Activated CD4-positive, alpha-beta T cell treated with anti-CD3 and anti-CD28 coated beads for 4 hours (primary cell): ENCODE measurements at places on chromosomes 11 and 22.
A peak's percentile ranks its signal among the peaks of the same experiment; 100 is the strongest.

GRCh38 chr22:37193629-37194191, 5.7 kb upstream of the C1QTNF6 start:
- peak; percentile 25 for DNase-seq

DNA sequence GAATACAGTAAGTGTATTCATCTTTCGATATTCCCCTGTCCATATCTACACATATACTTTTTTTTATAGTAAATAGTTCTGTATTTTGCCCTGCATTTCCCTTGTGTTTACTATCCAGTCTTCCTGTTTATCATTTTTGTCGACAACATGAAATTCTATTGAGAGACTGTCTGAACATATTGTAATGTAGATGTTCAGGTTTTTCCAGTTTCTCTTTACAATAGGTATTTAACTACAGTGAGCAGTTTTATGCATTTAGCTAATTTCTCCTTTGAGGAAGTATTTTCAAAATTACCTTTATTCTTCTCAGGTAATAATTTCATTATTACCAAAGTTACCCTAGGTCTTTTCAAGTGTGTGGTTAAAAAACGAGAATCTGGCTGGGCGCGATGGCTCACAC, 16.7 kb downstream of the PIK3IP1 start:
- DNase-seq = no peak

DNA sequence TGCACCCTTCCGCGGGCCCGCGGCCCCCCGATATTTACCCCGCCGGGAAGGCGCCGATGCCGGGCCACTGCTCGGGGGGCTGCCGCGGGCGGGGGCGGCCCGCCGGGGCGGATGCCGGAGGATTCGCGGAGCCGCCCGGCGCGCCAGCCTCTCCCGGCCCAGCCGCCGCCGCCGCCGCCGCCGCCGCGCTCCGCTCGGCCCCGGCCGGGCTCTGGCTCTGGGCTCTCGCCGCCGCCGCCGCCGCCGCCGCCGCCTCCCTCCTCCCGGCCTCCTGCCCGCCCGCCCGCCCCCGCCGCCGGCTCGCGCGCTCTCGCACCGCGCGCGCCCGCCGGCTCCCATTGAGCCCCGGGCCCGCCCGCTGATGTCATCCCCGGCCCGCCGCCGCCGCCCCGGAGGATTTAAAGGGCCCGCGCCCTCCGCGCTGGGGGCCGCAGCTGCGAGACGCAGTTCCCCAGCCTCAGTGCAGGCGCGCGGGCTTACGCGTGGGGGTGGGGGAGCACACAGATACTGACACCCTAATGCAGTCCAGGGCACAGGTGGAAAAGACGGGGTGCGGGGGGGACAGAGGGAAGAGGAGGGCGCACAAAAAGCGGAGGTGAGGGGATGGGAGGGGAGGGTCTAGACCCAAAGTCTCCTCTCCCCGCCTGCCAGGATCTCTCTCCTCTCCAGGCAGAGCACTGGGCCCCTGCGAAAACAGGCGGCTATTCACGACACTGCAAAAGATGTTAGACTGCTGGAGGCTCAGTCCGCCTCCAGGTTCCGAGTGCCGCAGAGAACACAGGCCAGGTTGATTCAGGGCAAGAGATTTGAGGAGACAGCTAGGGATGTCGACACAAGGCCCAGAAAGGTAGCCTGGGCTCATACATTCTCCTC, at the start of gene CSNK1E:
CSNK1E (minus strand) TSS at position 312 of the 873 bp plus-strand sequence. CDS start 3,276 bp downstream, outside the sequence.
- peak; percentile 71 for DNase-seq

DNA sequence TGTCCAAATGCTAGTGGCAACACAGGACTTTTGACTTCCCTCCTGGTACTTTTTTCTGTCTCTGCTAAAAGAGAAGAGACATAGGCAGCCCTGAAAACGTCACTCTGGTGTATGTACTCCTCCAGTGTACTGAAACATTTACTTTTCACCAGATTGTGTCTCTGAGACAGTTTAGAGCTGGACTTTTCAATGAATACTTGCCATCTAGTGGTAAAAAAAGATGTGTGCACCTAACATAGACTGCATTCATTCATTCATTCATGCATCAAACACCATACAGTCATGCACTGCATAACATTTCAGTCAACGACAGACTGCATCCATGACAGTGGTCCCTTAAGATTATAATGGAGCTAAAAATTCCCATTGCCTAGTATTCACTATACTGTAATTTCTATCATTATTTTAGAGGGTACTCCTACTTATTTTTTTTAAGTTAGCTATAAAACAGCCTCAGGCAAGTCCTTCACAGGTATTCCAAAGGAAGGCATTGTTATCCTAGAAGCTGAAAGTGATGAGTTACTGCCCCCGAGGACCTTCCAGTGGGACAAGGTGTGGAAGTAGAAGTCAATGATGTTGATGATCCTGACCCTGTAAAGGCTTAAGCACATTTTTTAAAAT, 186.2 kb downstream of the SPON1 start:
- DNase-seq = no peak

GRCh38 chr11:12388173-12388572, 10.8 kb downstream of the PARVA start:
- DNase-seq = no peak

- no peak for DNase-seq
These were observed 1520.7 kb downstream of the BRD1 start for GRCh38 chr22:48306785-48307510.

DNA sequence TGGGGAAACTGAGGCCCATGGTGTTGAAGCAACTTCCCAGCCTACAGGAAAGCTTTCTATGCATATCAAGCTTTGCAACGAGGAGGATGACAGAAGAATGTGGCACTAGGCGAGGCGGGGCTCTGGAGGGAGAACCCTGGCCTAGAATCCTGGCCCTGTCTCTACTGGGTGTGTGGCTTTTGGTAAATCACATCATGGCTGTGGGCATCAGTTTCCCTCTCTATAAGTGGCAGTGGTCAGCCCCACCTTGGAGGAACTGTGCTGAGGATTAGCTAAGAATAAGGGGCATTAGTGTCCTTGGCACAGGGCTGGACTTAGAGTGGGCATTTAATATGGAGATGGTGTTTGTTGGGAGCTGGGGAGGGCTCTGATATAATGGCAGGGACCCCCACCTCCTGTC, 122.6 kb upstream of the CRYBB3 start:
- DNase-seq = no peak

DNA sequence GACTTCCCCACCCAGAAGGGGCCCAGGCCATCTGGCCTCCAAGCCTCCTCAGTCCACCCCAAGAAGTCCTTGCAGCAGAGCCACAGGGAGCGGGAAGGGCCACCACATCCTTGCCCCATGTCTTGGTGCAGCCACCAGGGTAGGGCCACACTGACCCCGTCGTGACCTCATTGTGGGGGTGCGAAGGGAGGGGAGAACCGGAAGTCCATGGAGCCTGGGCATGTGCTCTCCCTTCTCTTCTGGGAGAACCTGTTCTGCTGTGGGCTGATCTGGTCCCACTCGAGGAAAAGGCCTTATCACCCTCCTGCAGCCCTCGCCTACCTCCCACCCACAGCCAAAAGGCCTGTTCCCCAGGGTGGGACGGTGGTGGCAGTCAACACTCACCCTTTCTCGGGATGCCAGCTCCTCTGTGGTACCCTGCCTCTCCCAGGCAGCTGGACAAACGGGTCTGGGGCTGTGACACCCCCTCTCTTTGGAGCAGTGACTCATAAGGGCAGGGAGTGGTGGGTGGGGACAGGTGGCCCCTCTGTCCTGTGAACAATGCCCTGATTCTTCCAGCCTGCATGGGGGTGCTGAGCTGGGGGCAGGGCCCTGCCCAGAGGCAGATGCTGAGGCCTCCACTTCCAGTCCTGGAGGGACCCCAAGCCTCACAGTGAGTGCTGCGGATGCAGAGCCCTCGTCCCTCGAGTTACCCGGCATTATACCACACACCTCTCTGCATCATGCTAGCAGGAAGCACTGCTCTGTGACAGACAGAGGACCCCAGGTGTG, 14.6 kb upstream of the CTSD start:
- no peak for DNase-seq

DNA sequence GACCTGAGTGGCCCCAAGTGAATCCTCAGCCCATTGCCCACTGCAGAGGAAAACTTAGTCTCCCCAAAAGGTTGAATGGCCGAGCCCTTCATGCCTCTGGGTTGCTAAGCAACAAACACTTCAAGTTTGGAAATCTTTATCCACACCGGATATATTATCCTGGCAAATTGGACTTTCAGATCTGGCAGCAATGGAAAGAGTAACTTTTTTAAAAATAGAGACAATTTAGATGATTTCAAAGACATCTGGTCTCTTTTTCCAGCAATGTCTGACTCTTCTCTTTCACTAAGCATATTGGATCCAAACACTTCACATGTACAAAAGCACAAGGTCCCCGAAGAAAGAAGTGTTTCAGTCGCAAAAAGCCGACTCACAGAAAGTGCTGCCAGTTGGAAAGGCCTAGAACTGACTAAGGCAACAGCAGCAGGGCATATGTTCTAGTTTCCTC, 505.3 kb downstream of the SOX6 start:
- DNase-seq = no peak

GRCh38 chr11:76783896-76784813, 999 bp downstream of the TSKU start:
- DNase-seq = no peak

GRCh38 chr11:44043157-44043556, 4.6 kb upstream of the ACCSL start:
- DNase-seq = no peak

DNA sequence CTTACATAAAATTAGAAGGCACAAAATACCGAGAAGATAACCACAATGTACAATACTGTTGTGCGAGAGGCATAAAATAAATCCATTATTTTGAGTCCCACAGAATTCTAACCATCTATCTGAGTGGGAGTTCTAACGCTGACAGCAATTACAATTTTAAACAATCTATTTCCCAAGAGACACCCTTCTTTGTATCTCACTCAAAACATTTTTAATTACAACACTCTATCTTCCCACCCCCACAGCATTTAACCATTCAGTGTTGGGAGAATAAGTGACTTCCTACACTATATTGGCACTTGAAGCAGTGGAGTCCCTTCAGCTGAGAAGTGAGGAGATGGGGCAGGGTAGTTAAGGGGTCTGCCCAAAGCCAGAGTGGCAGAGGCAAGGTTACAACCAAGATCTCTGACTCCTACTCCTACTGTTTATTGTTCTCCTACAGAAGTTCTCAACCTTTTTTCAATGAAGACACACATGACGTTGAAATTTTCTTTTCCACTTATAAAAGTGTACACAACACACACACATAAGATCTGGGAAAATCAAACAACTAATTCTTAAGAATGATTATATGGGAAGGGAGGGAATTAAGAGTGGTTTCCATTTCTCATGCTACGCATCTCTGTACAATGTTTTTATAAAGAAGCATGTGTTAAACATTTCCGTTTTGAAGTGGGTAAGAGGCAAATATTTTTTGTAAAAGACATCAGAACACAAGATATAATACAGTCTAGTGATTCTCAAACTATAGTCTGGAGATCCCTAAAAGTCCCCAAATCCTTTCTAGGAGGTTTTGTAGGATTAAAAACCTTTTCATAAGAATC, 10.9 kb downstream of the SLC25A17 start:
- DNase-seq = no peak

- DNase-seq = no peak
These were observed 219.0 kb upstream of the NAV2 start for GRCh38 chr11:19493446-19494213.

GRCh38 chr11:57133366-57134038, 48.3 kb upstream of the LRRC55 start:
- DNase-seq = no peak

DNA sequence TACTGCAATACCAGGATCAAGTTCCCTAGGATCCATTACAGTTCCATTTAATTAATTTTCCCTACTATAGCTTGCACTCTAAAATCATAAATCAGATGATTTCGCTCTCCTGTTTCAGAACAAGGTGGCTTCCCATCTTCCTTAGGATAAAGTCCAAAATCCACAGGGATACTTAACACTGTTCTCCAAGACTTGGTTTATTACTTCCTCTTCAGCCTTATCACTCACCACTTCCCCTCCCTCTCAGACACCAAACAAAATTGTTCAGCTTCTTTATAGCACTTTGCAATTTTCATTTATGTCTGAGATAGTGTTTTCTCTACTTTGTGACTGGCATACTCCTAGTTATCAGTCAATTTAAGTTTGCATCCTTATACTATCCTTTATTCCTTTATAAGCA, 124.6 kb downstream of the GRIA4 start:
- DNase-seq = no peak

DNA sequence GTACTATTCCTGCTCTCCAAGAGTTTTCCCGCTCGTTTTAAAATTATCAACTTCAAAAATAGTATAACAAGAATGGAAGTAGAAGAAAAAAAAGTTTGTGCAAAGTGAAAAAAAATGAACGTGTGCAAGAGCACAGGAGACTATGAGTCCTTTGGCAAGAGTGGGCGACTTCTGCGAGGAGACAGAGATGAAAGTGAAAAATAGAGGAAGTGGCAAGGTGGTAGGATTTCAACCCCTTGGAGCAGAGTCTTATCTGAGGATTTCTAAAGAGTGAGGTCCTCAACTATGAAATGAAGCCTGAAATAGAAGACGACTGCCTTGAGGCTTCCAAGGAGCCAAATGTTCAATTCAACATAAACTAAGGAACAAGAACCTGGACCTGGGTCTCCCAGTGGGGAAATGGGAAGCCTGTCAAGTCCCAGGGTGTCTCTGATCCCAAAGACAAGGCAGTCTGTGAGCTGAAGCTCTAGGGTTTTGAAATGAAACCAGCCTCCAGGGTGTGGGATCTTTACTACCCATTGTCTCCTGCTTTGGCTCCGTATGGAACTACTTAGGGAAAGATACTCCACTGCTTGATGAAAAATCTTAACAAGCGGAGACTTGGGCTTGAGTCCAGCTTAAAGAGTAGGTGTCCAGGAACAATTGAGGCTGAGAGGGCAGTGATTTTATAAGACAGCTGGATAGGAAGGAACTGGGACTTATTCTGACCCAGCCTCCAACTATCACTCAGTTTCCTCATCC, 4.8 kb downstream of the P4HA3 start:
- no peak for DNase-seq

DNA sequence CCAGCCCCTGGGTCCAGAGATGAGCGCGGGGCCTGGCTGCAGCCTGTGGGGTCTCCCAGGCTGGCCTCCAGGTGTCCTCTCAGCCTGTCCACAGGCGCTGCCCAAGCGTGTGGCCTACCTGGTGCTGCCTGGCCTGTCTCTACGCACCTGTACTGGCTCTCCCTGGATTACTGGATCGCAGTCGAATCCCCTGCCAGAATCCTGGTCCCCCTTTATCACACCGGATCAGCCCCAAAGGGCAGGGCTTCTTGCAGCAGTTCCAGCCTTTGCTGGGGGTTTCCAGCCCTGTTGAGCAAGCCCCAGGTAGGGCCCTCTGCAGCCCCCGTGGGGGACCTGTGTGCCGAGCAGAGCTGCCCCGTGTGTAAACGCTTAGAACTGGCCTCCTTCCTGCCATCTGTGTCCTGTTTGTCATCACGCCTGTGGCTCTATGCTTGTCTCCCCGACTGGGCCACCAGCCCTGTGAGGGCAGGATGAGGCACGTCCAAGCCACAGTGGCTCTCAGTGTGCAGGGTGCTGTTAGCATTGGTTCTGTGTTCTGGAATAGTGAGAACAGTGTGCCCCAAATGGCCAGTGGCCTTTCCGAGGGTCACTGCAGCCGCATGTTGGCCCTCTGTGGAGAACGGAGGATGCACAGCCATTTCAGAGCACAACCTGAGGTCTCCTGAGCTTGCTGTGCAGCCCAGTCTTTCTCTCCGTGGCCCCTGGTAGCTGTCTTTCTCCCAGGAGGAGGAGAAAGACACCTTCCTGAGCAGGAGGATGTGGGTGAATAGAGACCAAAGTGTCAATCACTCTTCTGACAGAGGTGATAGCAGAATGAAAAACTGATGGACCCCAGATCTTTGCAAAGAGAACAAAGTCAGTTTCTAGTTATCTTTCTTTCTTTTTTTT, 13.9 kb upstream of the TXNRD2 start:
- DNase-seq = no peak
